ENCODE measurements at places on chromosomes 1 and 21.

DNA sequence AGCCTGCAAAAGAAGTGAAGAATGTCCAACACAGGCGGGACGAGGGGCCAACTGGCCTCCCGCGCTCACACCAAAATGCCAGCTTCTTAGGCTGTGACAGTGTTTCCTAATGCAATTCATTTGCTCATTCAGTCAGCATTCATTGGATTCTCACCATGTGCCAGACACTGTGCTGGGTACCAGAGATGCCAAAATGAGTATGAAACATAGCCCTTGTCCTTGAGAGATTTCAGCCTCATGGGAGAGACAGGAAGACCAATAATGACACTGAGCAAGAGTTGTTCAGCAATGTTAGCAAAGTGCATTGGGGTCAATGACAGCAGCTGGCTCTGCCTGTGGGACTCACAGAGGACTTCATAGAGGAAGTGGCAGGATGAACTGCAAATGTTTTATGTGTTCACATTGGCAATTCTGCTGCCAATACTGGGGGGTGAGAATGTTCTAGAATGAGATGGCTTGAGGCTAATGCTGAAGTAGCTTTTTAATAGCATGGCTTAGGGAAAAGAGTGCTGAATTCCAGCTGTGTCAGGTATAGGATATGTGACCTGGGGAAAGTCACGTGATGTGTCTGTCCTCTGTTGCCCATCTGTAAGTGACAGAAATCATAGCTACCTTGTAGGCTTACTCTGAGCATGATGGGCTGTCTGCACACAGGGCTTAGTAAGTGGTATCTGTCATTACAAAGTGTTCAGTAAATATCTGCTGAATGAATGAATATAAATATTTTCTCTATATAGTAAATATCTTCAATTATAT is 58.3 kb upstream of the KIF26B start:
- DNase-seq: no peak

GRCh38 chr1:219387211-219387610 is 213.5 kb downstream of the LYPLAL1 start:
- DNase-seq: no peak

DNA sequence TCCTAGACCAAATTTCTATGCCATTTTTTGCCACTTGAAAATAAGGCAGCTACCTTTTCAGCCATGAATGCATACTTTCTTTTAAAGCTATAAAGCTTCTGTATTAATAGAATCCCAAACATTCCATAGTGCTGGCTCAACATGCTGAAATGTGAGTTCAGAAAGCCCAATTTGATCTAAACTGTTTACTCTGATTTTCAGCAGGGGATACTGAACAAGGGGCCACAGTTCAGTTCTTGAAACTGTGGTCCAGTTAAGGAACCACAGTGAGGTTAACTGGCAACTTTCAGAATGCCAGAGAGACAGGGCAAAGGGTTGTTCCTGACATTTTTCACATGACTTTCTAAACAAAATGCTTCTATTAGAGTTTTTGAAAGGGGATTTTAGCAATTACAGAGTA is 85.7 kb upstream of the COL11A1 start:
- no peak for DNase-seq

GRCh38 chr1:7967651-7968050 is 6.1 kb downstream of the PARK7 start:
- DNase-seq: no peak

- DNase-seq: no peak
Observed at GRCh38 chr1:77565321-77565720, 117.1 kb downstream of the ZZZ3 start.

DNA sequence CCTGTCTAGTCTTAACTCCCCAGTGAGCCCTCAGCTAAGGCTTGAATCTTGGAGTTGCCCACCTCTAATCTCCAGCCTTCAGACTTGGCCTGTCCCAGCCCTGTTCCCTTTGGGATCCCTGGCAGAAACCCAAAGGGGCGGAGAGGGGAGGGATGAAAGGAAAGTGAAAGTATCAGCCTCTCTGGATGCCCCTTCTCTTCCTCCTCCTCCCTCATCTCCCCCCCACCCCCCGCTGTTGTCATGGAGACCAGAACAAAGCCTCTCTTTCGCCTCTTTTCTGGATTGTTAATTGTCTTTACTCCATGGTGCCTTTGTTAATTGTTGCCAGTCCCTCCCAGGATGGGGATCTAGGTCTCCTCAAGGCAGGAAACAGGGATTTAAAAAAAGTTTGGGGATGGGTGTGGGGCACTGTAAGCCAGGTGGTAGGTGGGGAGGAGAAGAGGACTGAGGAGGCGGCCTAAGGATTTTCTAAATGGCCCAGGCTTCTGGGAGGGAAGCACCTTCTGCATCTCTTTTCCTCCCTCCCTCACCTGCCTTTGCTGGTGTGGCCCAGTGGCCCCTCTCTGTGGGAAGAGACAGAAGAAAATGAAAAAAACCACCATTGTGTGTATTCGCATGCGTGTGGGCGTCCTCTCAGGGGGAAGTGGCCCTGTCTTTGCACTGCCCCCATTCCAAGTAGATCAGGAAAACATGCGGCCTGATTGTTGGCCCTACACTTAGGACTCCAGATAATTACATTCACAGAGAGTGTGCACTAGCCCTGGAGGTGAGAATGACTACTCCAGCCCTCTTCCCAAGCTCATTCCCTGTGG is 7.5 kb upstream of the SOX13 start:
- DNase-seq: no peak

GRCh38 chr1:232457595-232457994 is 172.3 kb downstream of the SIPA1L2 start:
- DNase-seq: no peak

- no peak for DNase-seq
Observed at GRCh38 chr1:119554183-119554582, 47.2 kb downstream of the HSD3B1 start.

DNA sequence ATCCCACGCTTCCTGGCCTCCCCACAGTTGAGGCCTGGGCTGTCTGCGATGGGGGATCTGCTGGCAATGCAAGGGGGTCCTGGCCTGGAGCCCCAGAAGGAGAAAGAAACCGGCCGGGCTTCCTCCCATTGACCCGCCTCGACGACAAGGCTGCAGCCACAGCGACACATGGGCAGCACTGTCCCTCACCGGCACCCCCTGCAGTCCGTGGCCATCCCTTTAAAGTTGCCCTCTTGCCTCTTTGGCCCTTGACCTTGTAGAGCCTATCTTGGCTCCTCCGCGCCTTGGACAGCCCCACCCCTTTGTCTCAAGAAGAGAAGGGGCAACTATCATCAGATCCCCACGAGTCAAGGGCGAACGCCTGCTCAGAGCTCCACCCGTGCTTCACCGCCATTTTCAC is 106.0 kb downstream of the CASZ1 start:
- DNase-seq: no peak

DNA sequence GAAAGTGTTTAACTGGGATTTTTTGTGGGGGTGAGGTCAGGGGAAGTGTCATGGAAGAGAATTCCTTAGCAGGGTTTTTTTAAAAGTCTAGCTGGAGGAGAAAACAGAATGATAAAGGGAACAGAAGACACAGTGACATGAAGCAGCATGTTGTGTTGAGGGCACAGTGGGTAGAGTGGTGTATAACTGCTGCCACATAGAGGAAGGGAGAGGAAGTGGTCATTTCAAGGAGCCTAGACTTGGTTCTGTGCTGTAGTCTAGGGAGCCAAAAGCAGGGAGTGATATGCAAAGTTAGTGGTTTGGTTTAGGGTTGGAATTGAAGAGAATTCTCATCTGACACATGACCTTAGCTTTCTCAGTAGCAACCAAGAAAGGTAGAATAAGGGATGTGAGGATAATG is 10.2 kb downstream of the EEIG2 start:
- no peak for DNase-seq

- DNase-seq: no peak
Observed at GRCh38 chr1:165053351-165053750, 303.2 kb downstream of the LMX1A start.

DNA sequence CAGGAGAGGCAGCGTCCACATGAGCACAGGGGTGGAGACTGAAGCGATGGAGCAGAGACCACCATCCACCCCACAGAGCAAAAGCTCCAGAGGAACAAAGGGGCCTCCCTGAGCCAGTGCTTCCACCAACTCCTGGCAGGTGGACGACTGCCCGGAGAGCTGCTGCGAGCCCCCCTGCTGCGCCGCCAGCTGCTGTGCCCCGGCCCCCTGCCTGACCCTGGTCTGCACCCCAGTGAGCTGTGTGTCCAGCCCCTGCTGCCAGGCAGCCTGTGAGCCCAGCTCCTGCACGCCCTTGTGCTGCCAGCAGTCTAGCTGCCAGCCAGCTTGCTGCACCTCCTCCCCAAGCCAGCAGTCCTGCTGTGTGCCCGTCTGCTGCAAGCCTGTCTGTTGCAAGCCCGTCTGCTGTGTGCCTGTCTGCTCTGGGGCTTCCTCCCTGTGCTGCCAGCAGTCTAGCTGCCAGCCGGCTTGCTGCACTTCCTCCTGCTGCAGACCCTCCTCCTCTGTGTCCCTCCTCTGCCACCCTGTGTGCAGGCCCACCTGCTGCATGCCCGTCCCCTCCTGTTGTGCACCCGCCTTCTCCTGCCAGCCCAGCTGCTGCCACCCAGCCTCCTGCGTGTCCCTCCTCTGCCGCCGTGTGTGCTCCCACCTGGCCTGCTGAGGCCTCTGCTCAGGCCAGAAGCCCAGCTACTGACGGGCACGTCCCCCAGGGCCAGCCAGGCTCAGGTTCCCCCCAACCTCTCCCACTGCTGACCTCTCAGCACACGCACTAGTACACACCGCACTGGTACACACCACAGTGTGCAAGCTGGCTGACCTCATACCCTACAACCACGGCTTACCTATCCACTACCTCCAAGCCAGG is 5.4 kb downstream of the KRTAP10-12 start:
- no peak for DNase-seq

- no peak for DNase-seq
Observed at GRCh38 chr1:82343381-82343780, 542.6 kb downstream of the ADGRL2 start.

- no peak for DNase-seq
Observed at GRCh38 chr1:150226486-150226885, 9.4 kb downstream of the ANP32E start.

DNA sequence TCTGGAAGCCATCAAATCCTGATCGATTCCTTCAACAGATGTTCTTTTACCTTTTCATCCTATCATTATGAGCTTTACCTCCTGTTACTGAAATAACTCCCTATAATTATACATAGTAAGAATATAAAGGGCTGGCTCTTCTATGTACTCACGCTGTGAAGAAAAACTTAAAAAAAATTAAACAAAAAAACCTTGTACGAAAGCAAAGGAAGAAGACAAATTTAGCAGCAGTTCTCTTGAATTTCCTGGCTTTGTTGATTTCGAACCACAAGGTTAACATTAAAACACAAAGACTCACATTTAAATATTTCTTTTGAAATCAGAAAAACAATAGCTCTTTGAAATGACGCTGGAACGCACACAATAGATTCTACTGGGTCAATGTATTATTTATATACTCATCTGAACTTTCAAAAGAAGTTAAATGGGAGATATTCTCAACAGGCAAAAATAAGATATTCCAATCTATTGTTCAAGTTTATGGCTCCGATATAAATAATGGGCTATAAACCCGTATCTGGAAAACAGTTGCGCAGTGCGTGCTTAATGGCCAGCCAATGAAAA is 13.6 kb upstream of the SPEN start:
- no peak for DNase-seq

GRCh38 chr21:42321231-42321630 is 6.0 kb upstream of the TFF3 start:
- DNase-seq: no peak

- DNase-seq: peak; percentile 5
Observed at GRCh38 chr1:17335821-17336710, 28.1 kb downstream of the PADI4 start.

- no peak for DNase-seq
Observed at GRCh38 chr1:156119503-156120209, 5.1 kb downstream of the LMNA start.

- DNase-seq: no peak
Observed at GRCh38 chr1:3814771-3815561, 18.7 kb upstream of the LRRC47 start.

- no peak for DNase-seq
Observed at GRCh38 chr21:32281531-32281930, 2.7 kb upstream of the MIS18A start.

GRCh38 chr1:40783001-40783905 is at the start of gene KCNQ4:
Gene KCNQ4, plus strand, starts transcription at chr1:40783787. Its CDS starts 307 bp downstream, at chr1:40784094.
- peak; percentile 22 for DNase-seq

DNA sequence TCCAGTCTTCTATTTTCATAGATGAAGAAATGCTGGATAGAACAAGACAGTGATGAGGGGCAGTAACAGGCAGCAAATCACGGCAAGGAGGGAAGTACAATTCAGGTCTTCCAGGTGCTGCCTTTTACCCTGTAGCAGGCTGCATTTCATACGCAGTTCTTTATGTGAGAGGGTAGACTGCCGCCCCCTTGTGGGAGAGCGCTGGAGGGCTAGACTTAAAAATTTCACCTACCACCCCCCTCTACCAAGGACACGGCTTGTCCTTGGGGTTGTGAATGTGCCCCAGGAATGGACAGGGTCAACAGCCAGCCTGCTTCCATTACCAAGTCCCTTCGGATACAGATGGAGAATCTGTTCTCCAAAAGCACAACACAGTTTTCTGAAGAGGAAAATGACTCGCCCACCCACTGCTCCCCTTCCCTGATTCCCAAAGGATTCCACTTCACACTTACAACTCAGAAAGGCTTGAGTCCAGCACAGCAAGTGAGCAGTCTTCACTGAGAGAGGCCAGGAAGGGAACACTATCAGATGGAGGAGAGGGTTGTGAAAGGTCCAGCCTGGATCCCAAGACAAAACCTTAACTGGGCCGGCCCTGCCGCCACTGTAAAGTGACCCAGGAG is 7.4 kb downstream of the WDR77 start:
- peak; percentile 47 for DNase-seq

DNA sequence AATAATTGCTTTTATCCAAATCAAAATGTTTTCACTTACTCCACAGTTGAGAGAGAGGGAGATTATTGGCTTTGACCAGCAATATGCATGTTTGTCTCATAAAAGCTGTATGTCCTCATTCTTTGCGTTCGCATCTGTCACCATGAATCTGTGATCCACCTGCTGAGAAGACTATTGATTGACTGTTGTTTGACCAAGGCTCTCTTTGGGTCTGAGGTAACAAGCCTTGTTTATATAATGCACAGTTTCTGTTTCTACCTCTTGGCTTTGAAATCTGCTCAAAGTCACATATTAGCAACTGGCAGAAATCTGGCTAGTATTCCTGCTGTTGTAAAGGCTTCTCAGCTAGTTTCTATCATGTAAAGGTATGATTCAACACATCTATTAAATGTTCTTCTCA is 157.0 kb downstream of the LYPLAL1 start:
- no peak for DNase-seq

DNA sequence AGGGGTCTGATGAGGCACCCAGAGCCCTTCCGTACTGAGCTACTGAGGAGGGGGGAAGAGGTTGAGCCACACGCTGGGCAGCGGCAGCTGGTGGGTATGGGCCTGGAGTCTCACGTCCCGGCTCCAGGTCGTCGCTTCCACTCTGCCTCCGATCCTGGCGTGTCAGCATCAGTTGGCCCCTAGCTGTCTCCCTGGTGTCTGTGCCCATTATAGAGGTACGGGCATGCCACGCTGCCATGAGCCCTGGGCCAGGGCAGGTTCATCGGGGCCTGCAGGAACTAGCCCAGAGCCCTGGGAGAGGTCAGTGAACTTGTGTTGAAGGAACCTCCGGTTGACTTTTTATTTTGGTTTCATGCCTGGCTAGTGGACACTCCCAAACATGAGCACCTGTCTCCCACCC is 18.2 kb downstream of the COQ8A start:
- no peak for DNase-seq
